DMS153 (cell line): ENCODE measurements at places on chromosomes 7 and 10.

- no peak for DNase-seq
These were observed 51.3 kb upstream of the KLF6 start for GRCh38 chr10:3836222-3836820.

- no peak for DNase-seq
These were observed 20.4 kb downstream of the LRMDA start for GRCh38 chr10:75451831-75452230.

DNA sequence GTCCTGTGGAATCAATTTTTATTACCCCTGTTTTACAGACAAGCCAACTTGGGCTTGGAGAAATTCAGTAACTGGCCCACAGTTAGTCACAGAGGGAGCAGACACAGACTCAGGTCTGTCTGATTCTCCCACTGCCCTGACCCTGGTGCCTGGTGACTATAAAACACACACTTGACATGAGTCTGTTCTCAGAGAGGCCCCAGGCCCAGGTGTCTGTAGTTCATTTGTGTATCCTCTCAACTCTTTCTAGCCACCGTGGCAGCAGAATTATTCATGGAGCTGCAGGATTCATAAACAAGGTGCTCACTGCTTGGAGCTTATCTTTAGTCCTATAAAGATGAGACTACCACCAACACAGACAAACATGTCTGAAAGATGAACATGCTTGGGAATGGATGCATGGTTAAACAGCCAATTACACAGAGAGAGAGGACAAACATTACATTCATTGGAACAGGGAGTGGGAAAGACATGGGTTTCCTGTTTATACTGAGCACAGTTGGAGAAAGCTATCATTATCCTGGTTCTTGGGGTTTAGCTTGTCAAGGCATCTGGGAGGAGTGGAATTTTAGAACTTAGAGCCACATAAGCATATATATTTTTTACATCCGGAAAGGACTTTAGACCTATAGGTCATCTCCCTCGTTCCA lies 79.1 kb upstream of the PDCD4 start:
- DNase-seq: peak; percentile 29

GRCh38 chr7:25578991-25579777 lies 350.9 kb upstream of the NPVF start:
- no peak for DNase-seq

DNA sequence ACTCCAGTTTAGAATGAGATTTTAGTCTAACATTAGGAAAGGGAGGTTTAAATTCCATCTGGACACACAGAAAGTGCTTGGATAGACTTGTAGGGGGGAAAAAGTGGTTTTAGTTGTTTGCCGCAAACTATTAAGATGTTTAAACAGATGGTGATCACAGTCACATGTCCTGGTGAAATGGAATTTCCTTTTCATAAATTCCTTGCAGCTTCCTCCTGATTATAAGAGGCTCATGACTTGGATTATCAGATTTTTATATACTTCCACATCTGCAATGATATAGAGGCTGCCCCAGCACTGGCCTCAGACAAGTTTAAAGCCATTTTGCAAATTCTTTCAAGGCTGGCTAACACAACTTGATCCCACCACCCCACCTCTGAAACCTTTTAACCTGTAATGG lies 106.4 kb upstream of the ARMC3 start:
- no peak for DNase-seq
